ENCODE measurements at places on chromosomes 2 and 18.

GRCh38 chr2:217099561-217099960 lies 239.7 kb upstream of the TNP1 start:
- no peak for DNase-seq

DNA sequence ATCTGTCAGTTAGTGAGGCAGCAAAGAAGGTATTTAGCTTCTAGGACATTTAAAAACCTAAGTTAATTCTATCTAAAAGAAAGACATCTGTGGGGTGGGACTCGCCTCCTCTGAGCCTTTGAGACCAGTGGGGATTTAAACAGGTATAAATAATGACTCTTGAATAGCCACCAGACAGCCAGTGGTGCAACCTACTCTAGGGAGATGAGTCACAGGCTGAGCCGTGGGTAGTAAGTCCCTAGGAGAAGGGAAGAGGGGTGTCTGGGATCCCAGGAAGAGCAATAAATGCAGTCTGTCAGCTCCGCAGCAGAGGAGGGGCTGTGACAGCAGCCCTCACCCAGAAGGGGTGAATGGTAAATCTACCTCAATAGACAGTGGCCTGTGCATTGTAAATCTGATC lies 43.1 kb upstream of the GALNT3 start:
- DNase-seq, result no peak

- DNase-seq, result no peak
Measured at GRCh38 chr2:2808551-2809058, 477.5 kb upstream of the MYT1L start.

DNA sequence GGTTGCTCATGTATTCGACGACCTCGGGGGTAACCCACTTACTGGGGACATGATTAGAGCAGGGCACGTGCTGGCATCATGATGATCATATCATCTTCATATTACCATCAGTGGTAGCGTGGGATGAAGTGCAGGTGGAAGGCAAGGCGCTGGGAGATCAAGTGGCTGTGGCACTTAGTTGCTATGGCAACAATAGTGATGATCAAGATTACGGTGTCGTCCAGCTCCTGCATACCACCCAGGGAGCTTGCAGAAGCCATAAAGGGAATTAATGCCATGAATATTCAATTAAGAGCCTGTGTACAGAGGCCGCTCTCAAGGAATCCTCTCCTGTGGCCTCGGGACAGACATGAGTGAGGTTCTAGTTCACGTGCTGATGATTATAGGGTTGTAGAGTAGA lies 237.2 kb upstream of the COPS8 start:
- no peak for DNase-seq

DNA sequence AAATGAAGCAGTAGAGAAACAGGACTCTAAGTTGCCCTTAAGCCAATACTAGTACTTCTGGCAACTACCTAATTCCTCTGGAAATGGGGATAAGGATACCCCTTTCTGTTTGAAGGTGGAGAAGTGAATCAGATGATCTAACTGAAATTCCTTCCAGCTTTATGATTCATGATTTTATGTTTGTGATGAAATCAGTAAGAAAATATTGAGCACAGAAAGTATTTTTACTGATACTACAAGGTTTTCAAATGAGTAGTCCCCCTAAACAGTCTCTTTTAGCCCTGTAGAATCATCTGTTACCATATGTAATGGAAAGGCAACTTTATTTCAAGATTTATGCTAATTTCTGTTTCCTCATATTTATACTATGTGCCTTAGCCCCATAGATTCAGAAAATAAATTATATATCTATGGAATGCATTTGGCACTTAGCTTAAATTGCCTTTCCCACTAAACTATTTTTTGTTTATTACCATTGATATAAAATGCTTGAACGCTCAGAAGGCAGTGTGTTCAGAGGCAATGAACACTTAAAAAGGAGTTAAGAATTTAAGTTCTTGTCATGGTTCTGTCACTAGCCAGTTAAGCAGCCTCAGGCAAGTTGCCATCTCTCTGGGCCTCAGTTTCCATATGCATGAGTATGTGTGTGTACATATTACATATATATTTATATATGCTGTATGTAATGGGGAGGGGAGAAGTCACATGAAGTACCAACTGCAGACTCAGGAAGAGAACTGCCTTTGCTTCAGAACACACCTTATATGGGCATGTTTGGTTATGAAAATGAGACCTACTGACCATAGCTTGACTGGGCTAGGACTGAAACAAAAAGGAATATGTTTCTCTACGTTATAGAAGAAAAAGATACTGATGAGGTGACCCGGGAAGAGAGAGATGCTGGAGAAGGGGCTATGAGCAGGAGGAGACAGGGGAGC lies 97.7 kb downstream of the CDC42EP3 start:
- DNase-seq, result no peak

All from stimulated activated CD4-positive, alpha-beta T cell treated with anti-CD3 and anti-CD28 coated beads, Interleukin-2, amount 100 ng/mL, for 4 hours (primary cell).